ENCODE measurements at places on chromosomes 2 and 18. TPM values are rescaled to one million over a fixed set of nuclear protein-coding genes. Genes with fewer than 3 reads are reported as not detected.

- no peaks in the 10 kb centered on the region for H3K27me3 ChIP-seq
- no peaks in the 10 kb centered on the region for H3K4me1 ChIP-seq
- no peaks in the 10 kb centered on the region for H3K36me3 ChIP-seq
- DNase-seq = no peak
Observed at GRCh38 chr2:65465124-65465523, 32.7 kb upstream of the SPRED2 start.

DNA sequence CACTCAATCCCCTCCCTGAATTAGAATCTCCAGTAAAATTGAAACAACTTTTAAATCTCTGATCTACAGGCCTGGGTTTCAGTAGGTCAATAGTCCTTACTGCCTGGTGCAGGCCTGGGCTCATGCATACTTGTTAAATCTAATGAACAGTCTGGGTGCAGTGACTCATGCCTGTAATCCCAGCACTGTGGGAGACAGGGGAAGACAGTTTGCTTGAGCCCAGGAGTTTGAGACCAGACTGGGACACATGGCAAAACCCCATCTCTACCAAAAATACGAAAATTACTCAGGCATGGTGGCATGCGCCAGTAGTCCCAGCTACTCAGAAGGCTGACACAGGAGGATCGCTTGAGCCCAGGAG, 94.7 kb upstream of the SP3 start:
- H3K27me3 ChIP-seq = no peaks in the 10 kb centered on the region
- H3K36me3 ChIP-seq = no peaks in the 10 kb centered on the region
- no peak overlapping the region for H3K27ac ChIP-seq
- H3K4me1 ChIP-seq = no peaks in the 10 kb centered on the region
- H3K4me3 ChIP-seq = no peak overlapping the region

The RBKS gene
- total RNA-seq = 4.0 TPM

- H3K4me1 ChIP-seq = no peaks in the 10 kb centered on the region
- DNase-seq = no peak
- peaks cover 6% of the 10 kb centered on the region for H3K36me3 ChIP-seq
- H3K27me3 ChIP-seq = no peaks in the 10 kb centered on the region
Observed at GRCh38 chr2:156532989-156533388, 96.8 kb downstream of the GPD2 start.

DNA sequence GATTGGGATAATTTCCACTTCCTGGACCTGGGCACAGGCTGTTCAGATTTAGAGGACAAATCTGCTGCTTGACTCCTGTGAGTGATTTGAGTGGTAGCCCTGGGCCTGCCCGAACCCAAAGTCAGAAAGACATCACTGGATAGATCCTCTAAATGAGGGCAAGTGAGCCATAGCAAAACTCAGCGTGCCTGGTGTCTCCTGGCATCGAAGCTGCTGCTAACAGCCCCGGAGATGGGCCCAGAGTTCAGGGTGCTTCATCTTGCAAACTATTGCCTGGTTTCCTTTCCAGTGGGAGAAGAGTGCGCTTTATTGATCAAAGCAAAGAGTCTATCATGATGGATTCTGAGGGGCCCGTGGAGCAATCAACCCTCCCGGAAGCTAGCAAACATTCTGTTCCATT, 153.1 kb upstream of the KLHL29 start:
- no peak overlapping the region for H3K27ac ChIP-seq
- H3K4me1 ChIP-seq = no peaks in the 10 kb centered on the region
- DNase-seq = no peak
- H3K27me3 ChIP-seq = no peaks in the 10 kb centered on the region
